ENCODE measurements at places on chromosomes 6 and 20. TPM values are rescaled to one million over a fixed set of nuclear protein-coding genes. Genes with fewer than 3 reads are reported as not detected.

The RBPJL gene
- not detected for total RNA-seq

The TFAP2A gene
- 0.51 TPM for total RNA-seq

The ZC2HC1B gene
- total RNA-seq = not detected

The MCM8 gene
- total RNA-seq = 6.6 TPM

The SEMG1 gene
- total RNA-seq = not detected

The POM121L2 gene
- not detected for total RNA-seq

The PGC gene
- total RNA-seq = not detected

The CTAGE9 gene
- not detected for total RNA-seq

The KCNS1 gene
- not detected for total RNA-seq

The EEF1E1 gene
- 10.8 TPM for total RNA-seq

The FOXQ1 gene
- total RNA-seq = not detected

- DNase-seq = no peak
Observed at GRCh38 chr6:19380293-19380692, 456.9 kb upstream of the ID4 start.

DNA sequence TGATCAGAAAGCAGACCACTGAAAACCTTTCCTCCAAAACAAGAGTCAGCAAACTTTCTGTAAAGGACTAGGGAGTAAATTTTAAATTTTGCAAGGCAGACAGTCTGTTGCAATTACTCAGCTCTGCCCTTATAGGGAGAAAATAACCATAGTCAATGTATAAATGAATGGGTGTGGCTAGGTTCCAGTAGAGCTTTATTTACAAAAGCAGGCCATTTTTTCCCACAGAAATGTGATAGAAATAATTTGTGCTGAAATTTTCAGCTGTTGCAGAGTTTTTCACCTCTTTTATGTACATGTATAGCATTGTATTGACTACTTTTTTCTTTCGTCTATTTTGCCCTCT is 7.7 kb downstream of the AMD1 start:
- DNase-seq = no peak

DNA sequence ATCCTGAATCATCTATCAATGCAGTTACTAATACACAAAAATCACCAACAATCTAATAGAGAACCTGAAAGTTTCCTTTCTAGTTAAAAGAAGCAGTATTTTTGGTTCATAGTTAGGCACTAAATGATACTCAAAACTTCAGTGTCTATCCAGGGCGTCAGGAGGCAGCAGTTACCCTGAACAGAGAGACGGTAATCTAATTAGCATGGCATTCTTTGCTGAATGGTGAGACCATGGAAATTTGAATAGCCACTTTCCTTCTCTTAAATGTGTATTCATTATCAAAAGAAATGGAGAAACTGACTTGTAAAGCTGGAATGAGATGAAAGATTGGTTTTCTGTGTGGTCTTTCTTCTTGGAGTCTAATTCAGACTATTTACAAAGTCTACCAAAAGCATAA is 146.6 kb upstream of the BMP5 start:
- no peak for DNase-seq

GRCh38 chr20:4006640-4007039 is 8.7 kb downstream of the RNF24 start:
- peak; percentile 83 for DNase-seq

GRCh38 chr20:39338469-39339376 is 376.6 kb downstream of the DHX35 start:
- DNase-seq = no peak

DNA sequence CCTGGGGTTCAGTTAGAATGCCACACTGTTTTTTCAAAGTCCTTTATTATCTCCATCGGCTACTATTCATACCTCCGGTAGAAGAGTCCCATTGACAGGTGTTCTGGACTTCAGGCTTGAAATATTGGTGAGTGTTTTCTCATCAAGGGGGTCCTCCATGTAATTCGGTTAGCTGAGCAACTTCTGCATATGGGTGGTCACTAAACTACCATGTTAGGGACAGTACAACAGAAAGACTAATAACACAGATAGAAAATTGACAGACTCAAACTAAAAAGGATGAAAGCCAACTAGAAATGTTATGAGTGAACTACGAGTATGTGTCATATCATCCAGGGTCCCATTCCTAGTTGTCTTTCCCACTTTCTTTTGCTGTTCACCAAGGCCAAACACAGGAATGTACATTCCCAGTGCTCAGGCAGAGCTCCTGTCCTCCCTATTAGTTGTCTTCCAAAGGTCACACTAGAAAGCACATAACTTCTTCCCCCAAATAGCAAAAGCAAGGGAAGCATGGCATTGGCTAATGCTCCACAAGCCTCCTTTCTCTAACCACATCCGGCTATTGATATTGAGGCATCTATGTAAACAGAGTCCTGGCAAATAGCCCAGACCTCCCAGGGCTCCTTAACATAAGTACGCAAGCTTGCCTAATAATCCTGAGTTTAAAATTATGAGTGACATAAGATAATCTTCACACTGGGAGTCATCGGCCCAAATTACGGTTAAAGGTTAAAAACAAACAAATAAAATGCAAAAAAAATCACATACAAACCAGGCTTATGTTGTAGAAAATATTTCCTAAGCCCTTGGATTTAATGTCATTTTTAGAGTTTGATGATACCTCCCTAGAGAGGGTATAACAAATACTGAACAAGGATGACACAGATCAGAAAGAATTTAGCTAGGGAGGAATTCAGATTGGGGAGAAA is 13.2 kb downstream of the CCN2 start:
- no peak for DNase-seq

GRCh38 chr6:134574491-134574890 is 256.6 kb upstream of the SGK1 start:
- DNase-seq = no peak

DNA sequence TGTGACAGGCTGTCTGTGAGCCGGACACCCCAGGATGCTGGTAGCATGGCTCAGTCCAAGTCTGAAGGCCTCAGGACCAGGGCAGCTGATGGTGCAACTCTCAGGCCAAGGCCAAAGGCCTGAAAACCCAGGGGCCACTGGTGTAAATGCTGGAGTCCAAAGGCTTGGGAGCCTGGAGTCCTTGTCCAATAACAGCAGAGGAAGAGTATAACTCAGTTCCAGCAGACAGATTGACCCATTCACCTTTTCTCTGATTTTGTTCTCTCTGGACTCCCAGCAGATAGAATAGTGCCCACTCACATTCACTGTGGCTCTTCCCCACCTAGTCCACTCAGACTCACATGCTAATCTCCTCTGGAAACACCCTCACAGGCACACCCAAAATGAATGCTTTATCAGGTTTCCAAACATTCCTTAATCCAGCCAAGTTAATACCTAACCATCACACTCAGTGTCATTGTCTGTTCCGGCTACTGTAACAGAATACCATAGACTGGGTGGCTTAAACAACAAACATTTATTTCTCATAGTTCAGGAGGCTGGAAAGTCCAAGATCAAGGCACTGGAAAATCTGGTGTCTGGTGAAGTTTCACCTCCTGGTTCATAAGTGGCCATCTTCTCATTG is 5.0 kb upstream of the TRAF3IP2 start:
- DNase-seq = no peak

GRCh38 chr6:15129887-15130286 is 116.0 kb upstream of the JARID2 start:
- DNase-seq = no peak

DNA sequence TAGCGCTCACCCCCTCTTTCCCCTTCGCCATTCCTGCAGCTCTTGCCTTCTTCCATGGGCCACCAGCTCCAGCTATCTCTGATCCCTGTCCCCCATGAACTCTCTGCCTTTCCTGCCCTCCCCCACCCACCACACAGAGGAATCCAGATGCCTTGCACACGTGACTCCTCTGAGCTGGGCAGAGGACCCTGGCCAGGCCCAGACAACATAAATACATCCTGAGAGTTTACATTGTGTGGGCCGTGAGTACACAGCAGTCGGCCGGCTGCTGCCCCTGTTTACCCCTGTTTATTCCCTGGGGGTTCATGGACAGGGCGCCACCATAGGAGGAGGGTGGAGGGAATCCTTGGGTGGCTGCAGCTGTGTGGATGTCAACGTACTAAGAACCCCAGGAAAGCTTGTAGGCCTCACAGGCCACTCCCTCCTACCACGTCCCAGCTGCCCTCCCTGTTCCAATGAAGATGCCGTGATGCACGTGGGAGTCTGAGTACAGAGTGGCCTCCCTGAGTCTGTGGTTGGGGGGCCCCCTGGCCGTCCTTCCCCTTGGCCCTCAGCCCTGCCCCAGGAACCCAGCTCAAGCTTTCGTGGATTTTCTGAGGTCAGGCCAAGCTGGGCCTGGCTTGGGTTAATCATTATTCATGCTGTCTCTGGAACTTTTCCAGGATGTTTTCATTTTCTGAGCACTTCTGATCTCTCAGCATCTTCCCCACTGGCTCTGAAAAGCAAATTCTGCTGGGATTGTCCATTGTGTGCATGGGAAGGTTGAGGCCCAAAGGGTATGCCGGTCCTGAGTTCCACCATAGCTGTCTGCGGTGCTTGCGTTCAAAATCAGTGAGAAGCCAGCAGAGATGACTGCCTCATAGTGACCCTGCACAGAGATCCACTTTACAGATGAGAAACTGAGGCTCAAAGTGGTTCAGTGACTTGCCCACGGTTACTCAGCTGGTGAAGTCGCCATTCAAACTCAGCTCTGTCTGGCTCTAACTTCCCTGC is 136.3 kb downstream of the MRPL14 start:
- peak; percentile 45 for DNase-seq

GRCh38 chr20:4830696-4831095 is 109.0 kb downstream of the PRND start:
- DNase-seq = no peak

GRCh38 chr6:20415304-20415703 is 13.6 kb downstream of the E2F3 start:
- no peak for DNase-seq

- DNase-seq = no peak
Observed at GRCh38 chr20:56215115-56215514, 33.4 kb upstream of the MC3R start.

DNA sequence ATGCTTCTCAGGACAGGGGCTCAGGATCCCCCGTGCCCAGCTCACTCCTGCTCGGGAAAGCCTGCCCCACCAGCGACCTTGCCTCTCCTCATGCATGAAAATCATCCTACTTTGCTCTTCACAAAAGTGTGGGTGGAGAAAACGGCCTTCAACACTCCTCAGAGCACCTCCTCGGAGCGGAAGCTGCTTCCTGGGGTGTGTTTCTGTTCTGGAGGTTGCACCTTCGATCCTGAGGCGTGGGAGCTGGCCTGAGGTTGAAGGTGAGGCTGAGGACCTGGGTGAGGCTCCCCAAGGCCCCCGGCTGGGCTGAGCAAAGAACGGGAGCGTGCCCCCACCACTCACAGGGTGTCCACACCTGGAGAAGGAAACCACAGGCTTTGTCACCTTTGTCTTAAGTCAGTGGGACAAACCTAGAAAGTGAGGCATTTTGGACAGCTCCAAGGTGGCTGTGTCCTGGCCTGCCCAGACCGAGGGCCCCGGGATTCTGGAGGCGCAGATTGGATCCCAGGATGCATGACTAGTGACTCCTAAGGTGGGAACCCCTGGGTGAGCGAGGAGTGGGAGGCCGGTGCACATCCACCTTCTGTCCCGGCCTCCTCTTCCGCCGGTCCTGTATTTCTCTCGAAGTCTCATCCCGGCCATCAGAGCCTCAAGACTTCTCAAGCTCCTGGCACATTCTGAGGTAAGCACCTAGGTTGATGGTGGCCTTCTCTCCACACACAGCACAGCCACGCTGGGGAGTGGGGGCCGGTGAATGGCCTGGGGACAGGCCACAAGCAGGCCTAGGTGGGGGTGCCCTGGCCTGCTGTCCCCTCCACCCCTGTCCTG is 104.7 kb downstream of the TMEM242 start:
- no peak for DNase-seq

DNA sequence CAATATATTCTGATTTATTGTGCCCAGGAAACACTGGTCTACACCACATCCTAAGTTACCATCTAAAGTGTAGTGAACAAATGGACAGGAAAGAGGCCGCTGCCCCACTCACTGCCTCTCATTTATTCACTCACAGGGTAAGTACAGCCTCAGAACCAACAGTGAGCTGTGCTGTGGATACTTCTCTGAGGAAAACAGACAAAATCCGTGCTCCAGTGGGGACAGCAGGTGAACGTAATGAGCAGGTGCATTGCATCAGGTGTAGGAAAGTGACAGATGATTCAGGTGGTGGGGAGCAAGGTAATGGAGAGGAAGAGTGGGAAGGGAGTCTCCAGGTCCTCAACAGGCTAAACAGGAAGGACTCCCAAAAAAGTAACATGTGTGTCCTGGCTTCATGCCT is 8.4 kb upstream of the ULBP2 start:
- no peak for DNase-seq

DNA sequence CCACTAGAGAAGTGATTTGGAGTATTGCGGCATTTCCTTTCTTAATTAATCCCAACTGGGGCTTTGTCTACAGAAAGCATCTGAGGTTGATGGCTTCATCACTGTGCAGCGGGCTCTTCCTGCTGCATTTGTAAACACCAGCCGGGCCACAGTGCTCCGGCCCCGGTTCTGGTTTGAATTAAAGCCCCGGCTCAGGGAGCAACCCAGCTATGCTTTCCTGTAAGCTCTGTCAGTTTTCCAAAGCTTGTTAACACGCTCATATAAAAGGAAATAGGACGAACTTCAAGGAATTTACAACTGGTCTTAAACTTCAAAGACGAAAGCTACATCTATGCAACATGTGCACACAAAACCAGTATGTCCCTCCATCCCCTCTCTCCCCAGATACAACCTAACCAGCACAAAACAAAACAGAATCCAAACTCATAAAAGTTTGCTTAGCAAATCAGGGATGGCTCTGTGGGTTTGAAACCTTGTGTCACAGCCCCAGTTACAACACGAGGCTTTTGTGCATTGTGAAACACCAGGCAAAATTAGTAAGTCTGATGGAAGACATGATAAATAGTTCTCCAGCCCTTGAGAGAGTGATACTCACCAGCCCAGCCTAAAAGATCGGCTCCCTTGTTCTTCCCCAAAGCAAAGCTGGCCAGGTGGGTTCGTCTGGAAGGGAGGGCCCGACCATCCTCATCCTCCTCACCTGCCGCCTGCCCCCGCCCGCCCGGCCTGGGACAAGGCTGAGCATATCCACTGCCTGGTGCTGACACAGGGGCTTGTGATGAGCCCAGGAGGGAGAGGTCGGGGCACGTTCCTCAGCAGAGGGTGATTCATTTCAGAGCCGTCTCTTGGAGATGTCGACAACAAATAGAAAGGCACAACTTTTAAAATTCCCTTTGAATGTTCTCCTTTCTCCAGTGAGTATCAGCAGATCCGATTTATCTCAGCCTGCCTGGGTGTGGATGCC is 197.9 kb downstream of the TFAP2C start:
- no peak for DNase-seq

- no peak for DNase-seq
Observed at GRCh38 chr20:53149148-53149889, 177.2 kb downstream of the TSHZ2 start.

GRCh38 chr6:42453031-42453653 is 1.4 kb upstream of the TRERF1 start:
- peak; percentile 92 for DNase-seq

GRCh38 chr6:12090714-12091113 is 78.6 kb downstream of the HIVEP1 start:
- DNase-seq = no peak

GRCh38 chr6:165184192-165184979 is 125.0 kb downstream of the C6orf118 start:
- DNase-seq = peak; percentile 70

DNA sequence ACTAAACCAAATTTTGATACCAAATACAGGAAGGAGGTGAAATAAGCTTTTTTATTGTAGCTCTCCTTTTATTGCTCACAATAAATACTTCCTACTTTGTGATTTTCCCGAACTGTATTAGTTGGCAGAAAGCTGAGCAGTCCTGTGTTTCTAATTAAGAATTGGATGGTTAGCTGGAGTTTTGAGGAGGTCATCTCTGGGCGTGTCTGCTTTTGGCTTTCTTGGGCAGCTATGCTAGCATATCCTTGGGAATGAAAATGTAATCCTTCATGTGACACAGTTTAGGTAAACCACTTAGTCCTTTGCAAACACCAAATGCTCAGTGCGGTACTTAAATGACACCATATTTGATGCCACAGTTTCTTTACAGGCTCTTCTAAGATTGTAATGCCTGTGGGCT is 67.5 kb downstream of the MTHFD1L start:
- no peak for DNase-seq
